ENCODE measurements at places on chromosomes 6 and 20. TPM values are rescaled to one million over a fixed set of nuclear protein-coding genes. Genes with fewer than 3 reads are reported as not detected.

The WFDC10B gene
- total RNA-seq = 0.73 TPM

DNA sequence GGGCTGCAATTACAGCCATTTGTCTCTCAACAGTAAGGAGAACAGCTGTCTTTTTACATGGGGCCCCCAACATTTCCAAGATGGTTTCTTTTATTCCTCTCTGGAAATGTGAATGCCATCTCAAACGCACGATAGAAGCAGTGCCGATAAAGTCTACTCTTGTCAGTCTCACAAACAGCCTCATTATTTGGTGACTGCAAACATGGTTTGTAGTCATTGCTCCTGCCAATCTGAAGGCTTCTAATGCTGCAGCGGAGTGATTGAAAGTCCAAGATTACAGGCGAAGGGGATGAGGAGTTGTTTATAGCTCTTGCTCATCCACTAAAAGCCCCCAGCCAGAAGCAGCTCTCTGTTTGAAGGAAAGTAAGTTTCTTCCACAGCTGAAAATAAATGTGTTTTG, 657.1 kb downstream of the CBLN4 start:
- no peak for DNase-seq

GRCh38 chr6:100276311-100277057, 188.2 kb downstream of the SIM1 start:
- no peak for DNase-seq

DNA sequence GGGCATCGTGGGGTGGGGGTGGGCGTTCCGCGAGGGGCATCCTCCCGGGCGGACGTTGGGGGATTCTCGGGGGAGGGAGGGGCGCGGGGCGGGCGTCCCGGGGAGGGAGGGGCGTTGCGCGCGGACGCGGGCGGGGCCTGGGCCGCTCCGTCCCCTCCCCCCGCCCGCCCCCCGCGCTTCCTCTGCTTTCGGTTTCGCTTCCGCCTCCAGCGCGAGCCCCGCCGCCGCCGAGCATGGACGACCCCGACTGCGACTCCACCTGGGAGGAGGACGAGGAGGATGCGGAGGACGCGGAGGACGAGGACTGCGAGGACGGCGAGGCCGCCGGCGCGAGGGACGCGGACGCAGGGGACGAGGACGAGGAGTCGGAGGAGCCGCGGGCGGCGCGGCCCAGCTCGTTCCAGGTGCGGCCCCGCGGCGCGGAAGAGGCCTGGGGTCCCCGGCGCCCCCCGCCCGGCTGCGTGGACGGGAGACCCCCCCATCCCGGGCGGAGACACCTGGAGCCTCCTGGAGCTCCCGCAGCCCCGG, at the start of gene OGFR:
Gene OGFR, plus strand, starts transcription at position 209 of the 528 bp plus-strand sequence. Its CDS starts 25 bp downstream, at position 234.
- DNase-seq = peak; percentile 82
